ENCODE measurements at places on chromosomes 11 and 22. TPM values are rescaled to one million over a fixed set of nuclear protein-coding genes. Genes with fewer than 3 reads are reported as not detected.

POTEH gene
- total RNA-seq, result not detected

NPTXR gene
- total RNA-seq, result 12.8 TPM

CARD16 gene
- total RNA-seq, result 1.5 TPM

FGF19 gene
- total RNA-seq, result 1.7 TPM

KCNJ11 gene
- total RNA-seq, result 3.4 TPM

UPB1 gene
- 6.7 TPM for total RNA-seq

FIBIN gene
- total RNA-seq, result not detected

VSTM5 gene
- 1.5 TPM for total RNA-seq

SDHD gene
- 157 TPM for total RNA-seq

POU2AF1 gene
- total RNA-seq, result 1.1 TPM

NNMT gene
- 2.4 TPM for total RNA-seq

APOA4 gene
- 1.8 TPM for total RNA-seq

PATE4 gene
- total RNA-seq, result not detected

SCGB1D1 gene
- not detected for total RNA-seq

AIFM3 gene
- 0.73 TPM for total RNA-seq

RAB30 gene
- total RNA-seq, result 13.0 TPM

MMP7 gene
- 1.0 TPM for total RNA-seq

TRIM51 gene
- not detected for total RNA-seq

SCUBE2 gene
- total RNA-seq, result 3.1 TPM

MPST gene
- total RNA-seq, result 81.8 TPM

GAL gene
- 94.4 TPM for total RNA-seq

CASTOR1 gene
- 7.4 TPM for total RNA-seq

DEPDC5 gene
- 19.4 TPM for total RNA-seq

ANO1 gene
- 8.4 TPM for total RNA-seq

FOSL1 gene
- total RNA-seq, result 2.7 TPM

MOGAT2 gene
- total RNA-seq, result 0.39 TPM

XKR3 gene
- not detected for total RNA-seq

FERMT3 gene
- total RNA-seq, result 3.3 TPM

KRTAP5-10 gene
- total RNA-seq, result not detected

WNT11 gene
- total RNA-seq, result 22.6 TPM

MUC6 gene
- not detected for total RNA-seq

CDKN1C gene
- total RNA-seq, result 15.0 TPM

GAB4 gene
- not detected for total RNA-seq

TSSK2 gene
- not detected for total RNA-seq

SLC22A12 gene
- not detected for total RNA-seq

WT1 gene
- total RNA-seq, result 6.0 TPM

HOATZ gene
- total RNA-seq, result not detected

PHOX2A gene
- not detected for total RNA-seq

KDM2A gene
- 122 TPM for total RNA-seq

KDM4E gene
- not detected for total RNA-seq

Measured in Caco-2 (cell line).